Regular cardiac myocyte (primary cell): ENCODE measurements at places on chromosomes 5 and 9. TPM values are rescaled to one million over a fixed set of nuclear protein-coding genes. Genes with fewer than 3 reads are reported as not detected.

IFNA2 gene
- not detected in 2 replicates for total RNA-seq

SPINK7 gene
- total RNA-seq: not detected in 2 replicates

PRDM9 gene
- total RNA-seq: not detected in 2 replicates

RLN2 gene
- not detected in 2 replicates for total RNA-seq

TMED9 gene
- total RNA-seq: 223 and 242 TPM in 2 replicates

EGR1 gene
- 2.3 and 3.3 TPM in 2 replicates for total RNA-seq

PCDHAC2 gene
- total RNA-seq: 0.19 and 1.4 TPM in 2 replicates

PLEKHG4B gene
- 0.28 and 0.38 TPM in 2 replicates for total RNA-seq

ZFP2 gene
- total RNA-seq: under 0.01 and 0.28 TPM in 2 replicates

VCAN gene
- 281 and 787 TPM in 2 replicates for total RNA-seq

SPATA6L gene
- 0.28 and 0.38 TPM in 2 replicates for total RNA-seq

NIM1K gene
- 0.58 and 3.1 TPM in 2 replicates for total RNA-seq

HAVCR2 gene
- under 0.01 and 0.56 TPM in 2 replicates for total RNA-seq

IL9 gene
- not detected in 2 replicates for total RNA-seq

NDST1 gene
- 39.5 and 65.6 TPM in 2 replicates for total RNA-seq

RANBP17 gene
- 11.9 and 18.3 TPM in 2 replicates for total RNA-seq

FBN2 gene
- total RNA-seq: 1.7 and 9.6 TPM in 2 replicates

COL15A1 gene
- 5.9 and 122 TPM in 2 replicates for total RNA-seq

ADGRD2 gene
- not detected in 2 replicates for total RNA-seq

FCN2 gene
- total RNA-seq: 0.28 TPM in 1 of 2 replicates, not detected in the other

SLC2A6 gene
- total RNA-seq: 11.3 and 21.1 TPM in 2 replicates

GFI1B gene
- not detected in 2 replicates for total RNA-seq

ATG12 gene
- 57.1 and 80.9 TPM in 2 replicates for total RNA-seq

WDR38 gene
- total RNA-seq: not detected in 2 replicates

PFN3 gene
- total RNA-seq: not detected in 2 replicates

NUDT2 gene
- 27.9 and 42.4 TPM in 2 replicates for total RNA-seq

FGF18 gene
- not detected in 2 replicates for total RNA-seq

IFNA13 gene
- not detected in 2 replicates for total RNA-seq

SLC36A2 gene
- total RNA-seq: not detected in 2 replicates

BTNL9 gene
- not detected in 2 replicates for total RNA-seq

ADGRV1 gene
- total RNA-seq: 0.19 and 1.4 TPM in 2 replicates

NTNG2 gene
- total RNA-seq: 0.96 and 2.8 TPM in 2 replicates

FUT7 gene
- not detected in 2 replicates for total RNA-seq

IL3 gene
- not detected in 2 replicates for total RNA-seq

C5orf58 gene
- total RNA-seq: under 0.01 TPM in 1 of 2 replicates, not detected in the other

SLC25A2 gene
- under 0.01 and 0.19 TPM in 2 replicates for total RNA-seq

GOLM1 gene
- 67.4 and 73.2 TPM in 2 replicates for total RNA-seq

ECSCR gene
- total RNA-seq: 3.4 and 9.2 TPM in 2 replicates

ORM2 gene
- total RNA-seq: not detected in 2 replicates

IL5 gene
- total RNA-seq: 0.28 TPM in 1 of 2 replicates, not detected in the other

MLLT3 gene
- total RNA-seq: 27.8 and 32.7 TPM in 2 replicates

HACD4 gene
- total RNA-seq: 3.5 and 4.5 TPM in 2 replicates
